Midbrain (tissue), 1 donor: ENCODE measurements at places on chromosomes 5 and 9.

- DNase-seq = no peak
These were observed 46.4 kb upstream of the EDIL3 start for GRCh38 chr5:84430863-84431663.

DNA sequence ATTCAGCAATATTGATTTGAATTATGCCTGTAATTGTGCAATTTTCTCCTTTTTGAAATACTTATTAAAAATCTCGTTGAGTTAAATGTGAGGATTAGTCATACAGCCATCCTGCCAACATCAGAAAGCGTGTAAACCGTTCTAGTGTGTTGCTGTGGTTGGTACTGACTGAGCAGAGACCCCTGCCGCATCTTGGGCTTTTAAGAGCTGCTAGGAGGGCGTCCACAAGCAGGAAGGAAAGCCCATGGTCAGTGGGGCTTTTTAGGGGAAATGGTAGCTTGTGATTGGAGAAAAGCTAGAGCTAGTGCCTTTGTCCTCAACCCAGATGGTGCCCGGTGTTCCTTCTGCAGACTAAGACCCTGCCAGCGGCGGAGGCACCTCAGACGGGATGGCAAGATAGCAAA is 1.3 kb downstream of the SDHA start:
- DNase-seq = no peak

DNA sequence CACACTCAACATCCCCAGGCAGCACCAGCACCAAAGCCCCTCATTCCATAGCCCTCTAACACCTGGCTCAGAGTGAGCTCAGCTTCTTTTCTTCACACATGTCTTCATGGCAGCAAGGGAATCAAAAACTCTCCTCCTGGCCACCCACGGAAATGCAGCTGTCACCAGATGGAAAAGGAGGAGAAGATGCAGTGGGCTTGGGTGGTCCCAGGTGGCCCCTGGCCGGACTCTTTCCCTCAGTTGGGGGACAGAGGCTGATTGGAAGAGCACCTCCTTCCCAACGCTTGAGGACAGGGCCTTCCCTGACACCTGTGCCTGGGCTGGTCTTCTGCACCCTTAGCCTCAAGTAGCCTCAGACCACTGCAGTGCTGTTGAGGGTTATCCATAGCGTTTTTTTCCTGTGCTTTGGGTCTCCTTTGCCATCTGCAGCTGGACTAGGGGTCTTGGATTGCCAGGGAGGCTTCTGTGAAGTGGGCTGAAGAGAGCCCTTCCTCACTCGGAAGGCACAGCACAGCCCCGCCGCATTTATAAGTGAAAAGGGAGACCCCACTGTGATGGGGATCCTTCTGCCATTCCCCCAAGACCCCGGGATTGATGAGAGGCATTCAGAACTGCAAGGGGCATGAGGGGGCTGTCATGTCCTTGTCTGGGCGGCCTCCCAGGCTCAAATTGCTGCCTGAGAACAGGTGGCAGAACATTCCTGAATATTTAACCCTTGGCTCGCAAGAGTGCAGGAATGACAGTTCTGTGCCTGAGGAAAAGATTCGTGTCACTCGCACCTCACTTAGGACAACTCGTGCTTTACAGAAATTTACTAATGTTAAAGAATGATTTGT is 200.0 kb downstream of the AUH start:
- DNase-seq = no peak

DNA sequence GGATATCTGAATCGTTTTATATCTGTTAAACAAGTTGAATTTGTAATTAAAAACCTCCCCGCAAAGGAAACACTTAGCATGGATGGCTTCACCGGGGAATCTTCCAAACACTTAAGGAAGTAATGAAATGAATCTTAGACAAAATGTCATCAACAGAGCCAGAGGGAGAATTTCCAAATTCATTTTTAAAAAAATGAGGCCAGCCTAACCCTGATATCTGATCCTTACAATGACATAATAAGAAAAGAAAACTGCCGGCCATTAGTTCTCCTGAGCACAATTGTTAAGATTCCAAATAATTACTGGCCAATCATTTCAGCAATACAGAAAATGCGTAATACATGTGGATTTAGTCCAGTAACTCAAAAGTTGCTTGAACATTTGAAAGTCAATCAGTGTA is 6.1 kb upstream of the KIF12 start:
- no peak for DNase-seq

- DNase-seq = no peak
These were observed 14.0 kb downstream of the TGFBR1 start for GRCh38 chr9:99118782-99119466.
